ENCODE measurements at places on chromosomes 7 and 10.

DNA sequence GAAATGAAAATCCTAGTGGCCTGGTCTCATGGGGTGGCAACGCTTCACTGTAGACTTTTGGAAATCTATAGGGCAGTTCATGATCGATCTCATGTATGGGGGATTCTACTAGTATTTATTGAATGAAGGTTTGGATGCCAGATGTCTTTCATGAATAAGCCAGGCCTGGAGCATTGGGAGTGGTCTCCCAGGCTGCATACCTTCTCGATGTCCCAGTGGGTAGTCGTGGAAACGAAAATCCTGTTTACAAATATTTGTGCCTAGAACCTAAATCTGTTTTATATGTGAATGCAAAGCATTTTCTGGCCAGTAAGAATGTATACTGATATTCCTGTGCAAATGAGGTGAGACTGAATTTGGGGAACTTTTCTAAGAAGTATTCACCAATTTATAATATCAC, 105.0 kb upstream of the C1QL3 start:
- no peak for DNase-seq

GRCh38 chr10:108180878-108181277, 1016.4 kb upstream of the SORCS1 start:
- DNase-seq, result no peak

- no peak for DNase-seq
These were observed 325.2 kb downstream of the WDR37 start for GRCh38 chr10:1381339-1381738.

GRCh38 chr10:6174201-6174874, 28.4 kb upstream of the PFKFB3 start:
- DNase-seq, result no peak

DNA sequence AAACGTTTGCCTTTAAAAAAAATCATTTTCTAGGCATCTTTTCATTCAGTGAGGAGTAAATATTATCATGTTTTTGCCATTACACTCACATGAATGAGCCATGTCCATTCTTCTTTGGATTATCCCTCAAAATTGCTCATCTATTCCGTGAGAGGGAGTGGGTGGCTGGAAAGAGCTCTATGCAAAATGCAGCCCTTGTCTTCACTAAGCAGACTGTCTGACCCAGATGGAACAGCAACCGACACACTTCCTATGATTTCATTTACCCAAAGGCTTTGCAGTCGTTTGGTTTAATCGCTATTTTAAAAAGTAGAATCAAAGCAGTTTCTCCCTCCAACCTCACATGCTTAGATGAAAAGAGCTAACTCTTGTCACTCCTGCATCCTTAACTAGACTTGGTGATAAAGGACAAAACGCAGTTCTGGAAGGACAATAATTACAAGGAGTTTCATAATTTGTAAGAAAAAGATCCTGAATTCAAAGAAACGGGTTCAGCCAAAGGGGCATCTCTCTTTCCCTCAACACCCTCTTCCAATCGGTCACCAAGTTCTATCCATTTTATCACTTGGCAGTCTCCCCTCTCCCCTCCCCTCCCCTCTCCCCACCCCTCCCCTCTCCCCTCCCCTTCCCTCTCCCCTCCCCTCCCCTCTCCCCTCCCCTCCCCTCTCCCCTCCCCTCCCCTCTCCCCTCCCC, 198.1 kb upstream of the STK17A start:
- DNase-seq, result no peak

GRCh38 chr7:29564496-29565223, 1.0 kb downstream of the PRR15 start:
- DNase-seq, result no peak

GRCh38 chr10:77552252-77552651, 85.4 kb downstream of the KCNMA1 start:
- DNase-seq, result no peak

- DNase-seq, result no peak
These were observed 224.3 kb downstream of the TWIST1 start for GRCh38 chr7:18893156-18893555.

DNA sequence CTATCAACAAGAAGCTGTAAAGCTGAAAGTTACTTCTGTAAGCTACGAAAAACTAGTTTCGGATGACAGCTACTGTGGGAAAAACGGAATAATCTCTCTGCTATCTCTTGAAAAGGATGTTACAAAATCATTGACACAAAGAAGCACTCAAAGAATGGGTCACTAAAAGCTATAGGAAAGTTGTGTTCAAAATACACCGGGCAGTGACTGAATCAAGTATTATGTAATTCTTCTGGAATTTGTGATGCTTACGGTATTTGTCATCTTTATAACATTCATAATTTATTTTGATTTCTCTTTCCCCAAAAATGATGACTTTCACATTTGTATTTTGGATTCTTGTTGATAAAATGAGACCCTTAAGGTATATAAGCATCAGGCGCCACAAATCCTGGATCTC, 112.1 kb upstream of the KLF6 start:
- DNase-seq, result no peak

DNA sequence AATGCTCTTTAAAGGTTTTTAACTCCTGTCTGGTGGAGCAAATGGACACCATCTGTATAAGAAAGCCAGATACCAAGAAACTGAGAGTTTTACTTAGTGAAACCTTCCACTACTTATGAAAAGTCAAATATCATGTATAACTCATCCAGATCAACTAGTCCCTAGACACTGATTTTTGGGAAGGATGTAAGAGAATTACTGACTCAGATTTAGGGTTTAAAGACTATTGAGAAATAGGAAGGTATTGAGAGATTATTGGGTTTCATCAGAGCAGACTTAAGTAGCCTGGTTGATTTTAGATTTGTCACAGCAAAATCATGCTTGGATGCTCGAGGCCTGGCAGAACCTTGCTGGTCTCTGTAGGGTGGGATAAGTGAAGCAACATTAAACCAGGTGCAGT, 3.1 kb downstream of the CSTF2T start:
- DNase-seq, result no peak

DNA sequence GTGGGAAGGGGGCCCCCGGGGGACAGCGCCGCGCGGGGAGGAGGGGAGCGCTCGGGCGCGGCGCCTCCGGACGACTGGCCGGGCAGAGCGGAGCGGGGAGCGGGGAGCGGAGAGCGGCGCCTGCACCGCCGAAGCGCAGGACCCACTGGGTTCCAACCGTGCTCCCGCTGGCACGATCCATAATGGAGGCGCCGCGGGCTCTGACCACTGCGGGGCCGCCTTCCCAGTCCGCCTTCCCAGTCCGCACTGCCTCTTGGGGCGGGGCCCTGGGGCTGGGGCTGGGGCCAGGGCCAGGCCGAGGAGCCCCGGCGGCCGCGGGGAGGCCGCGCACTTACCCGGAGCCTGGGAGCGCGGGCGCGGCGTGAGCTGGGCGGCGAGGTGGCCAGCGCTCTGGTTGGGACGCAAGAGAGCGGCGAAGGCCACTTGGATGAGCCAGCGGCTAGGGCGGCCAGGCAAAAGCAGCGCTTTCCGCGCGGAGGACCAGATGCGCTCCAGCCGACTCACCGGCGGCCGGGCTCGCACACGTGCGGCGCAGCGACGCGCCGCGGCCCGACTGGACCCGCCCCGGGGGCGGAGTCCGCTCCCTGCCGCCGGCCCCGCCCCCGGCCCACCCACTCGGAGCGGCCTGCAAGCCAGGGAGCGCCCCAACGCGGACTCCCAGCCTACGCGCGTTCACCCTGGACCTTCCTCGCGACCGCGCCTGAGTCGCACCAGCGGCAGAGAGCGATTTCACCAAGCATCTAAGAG, at the start of gene PUS7:
TSS of gene PUS7 (minus strand) at position 555 of the 747 bp plus-strand sequence. CDS start 13,759 bp downstream, outside the sequence.
- DNase-seq, result peak; percentile 92

DNA sequence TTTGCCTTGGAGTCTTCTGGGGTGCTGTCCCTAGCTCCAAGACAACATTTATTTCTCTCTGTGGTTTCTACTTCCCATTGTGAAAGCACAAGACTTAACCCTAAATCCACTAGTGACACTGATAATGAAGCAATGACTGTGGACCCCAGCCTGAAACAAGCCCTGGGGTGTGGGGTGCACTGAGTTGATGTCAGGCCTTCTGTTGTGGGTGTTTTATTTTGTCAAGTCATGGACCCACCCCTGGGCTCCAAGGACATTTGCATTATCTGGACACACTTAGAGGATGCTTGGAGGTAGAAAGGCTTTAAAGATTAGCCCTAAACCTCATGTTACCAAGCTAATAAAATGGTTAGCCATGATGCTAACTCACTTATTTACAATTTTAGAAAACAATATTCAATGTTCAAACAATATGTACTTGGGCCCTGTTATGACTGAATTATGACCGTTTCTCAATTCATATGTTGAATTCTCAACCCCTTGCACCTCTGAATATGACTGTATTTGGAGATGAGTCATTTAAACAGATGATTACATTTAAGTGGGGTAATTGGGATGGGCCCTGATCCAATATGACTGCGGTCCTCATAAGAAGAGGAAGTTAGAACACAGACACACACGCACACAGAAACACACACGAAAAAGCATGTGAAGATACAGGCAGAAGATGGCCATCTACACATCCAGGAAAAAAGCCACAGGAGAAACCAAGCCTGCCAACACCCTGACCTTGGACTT, 137.2 kb upstream of the IGFBP3 start:
- no peak for DNase-seq

DNA sequence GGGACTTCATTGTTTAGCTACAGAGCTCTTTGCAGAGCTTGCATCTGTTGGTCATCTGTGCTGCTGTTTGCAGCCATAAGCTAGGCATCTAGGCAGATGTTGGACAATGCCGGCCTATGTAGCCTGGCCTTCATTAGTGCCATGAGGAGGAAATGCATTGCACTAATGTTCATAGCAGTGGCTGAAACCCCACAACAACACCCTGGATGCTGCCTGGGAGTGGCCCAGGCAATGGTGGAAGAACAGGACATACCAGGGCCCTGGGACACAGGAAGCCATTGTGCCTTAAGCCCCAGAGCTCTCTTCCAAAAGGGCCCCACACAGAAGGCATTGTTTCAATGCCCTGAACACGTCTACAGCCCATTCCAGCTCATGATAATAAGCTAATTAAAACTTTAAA, 131.5 kb upstream of the LYZL1 start:
- DNase-seq, result no peak

DNA sequence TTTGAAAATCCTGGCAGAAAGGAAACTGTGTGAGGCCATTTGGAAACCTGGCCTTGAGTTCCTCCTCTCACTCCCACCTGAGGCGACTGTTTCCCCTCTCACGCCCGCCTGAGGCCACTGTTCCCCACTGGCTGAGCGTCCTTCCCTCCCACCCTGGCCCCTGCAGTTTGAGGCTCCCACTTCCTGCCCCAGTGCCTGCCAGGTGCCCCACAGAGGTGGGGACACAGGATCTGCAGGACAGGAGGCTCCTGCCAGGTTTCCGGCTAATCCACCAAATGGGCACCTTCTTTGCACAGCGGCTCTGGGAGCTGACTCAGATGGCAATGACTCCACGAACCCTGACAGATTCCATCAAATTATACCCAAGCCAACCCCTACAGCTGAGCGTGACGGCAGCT, 24.3 kb upstream of the LARP4B start:
- no peak for DNase-seq

- peak; percentile 42 for DNase-seq
These were observed 170.9 kb upstream of the SMIM30 start for GRCh38 chr7:113289140-113289740.

GRCh38 chr10:28587970-28588290, 55.0 kb downstream of the WAC start:
- no peak for DNase-seq

DNA sequence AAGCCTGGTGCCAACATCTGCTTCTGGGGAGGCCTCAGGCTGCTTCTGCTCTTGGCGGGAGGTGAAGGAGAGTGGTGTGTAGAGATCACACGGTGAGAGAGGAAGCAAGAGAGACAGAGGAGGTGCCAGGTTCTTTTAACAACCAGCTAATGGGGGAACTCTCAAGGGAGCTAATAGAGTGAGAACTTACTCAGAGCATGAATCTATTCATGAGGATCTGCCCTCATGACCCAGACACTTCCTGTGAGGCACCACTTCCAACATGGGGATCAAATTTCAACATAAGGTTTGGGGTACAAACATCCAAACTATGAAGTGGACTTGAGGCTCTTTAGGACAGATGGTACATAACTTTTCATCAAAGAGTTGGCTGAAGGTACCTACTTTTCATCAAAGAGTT, 5.1 kb upstream of the ZNF32 start:
- no peak for DNase-seq

DNA sequence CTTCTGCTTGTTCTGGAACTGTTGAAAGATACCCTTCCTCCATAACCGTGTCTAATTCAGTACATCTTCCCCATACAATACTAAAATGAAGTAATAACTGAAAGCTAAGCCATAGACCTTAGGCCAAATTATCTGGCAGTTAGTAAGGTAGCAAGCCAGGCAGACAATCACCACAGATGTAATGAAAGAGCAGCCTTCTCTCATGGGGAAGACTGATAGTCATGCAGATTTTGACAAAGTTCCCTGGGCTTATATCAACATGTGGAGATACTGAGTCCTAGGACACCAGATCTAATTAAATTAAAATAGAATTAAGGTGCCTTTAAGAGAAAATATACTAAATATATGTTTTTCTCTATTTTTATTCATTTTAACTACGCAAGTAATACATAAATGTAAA, 61.5 kb downstream of the PON1 start:
- no peak for DNase-seq

DNA sequence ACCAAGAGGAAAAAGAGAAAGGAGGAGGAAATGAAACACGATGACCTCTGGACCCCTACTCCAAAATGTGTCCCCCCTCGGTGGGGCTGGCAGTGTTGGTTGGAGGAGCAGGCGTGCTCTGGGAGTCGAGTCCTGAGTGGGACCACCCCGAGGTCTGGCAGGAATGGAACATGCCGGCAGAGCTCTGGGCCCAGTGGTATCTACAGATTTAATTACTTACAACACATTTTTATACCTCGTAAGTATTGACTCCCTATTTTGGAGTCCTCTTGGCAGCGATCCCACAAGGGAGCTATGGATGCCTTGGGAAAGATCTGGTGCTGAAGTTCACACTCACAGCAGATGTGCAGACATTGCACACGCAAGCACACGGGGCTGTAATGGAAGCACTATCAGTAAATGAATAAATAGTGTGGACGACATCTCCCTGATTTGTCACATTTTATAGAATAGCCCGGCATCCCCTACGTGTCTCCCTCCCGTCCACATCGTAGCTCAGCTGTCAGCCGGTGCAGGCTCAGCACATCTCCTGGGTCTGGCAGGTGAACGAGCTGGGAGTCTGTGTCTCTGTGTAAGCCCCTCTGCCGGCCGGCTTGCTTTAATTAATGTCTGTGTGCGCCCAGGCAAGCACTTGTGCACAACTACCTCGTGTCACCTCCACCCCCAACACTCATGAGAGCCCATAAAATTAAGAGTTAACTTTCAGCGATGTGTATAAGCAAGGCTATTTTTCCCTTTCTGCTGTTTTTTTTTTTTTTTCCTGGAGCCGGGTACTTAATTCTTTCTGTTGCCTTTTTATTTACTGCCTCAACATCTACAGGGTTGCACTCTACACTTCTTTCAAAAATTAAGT, 603.2 kb downstream of the LRMDA start:
- no peak for DNase-seq

DNA sequence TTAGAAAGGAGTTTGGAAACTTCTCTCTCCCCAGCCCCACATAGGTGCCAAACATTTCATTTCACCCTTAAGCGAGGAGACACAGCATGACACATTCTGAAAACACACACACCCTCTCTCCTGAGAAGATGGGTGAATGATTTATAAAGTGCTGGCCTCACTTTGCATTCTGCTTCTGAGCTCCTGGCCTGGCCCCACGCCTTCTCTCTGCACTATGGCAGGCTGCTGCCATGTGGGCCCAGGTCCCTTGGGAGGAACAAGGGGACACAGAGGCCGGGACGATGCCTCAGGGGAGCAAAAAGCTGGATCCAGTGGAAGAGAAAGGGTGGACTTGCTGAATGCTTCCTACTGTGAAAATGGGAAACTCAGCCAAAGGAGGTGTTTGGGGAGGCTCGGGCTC, 56.0 kb downstream of the CPXM2 start:
- no peak for DNase-seq

- DNase-seq, result no peak
These were observed 736.6 kb downstream of the AUTS2 start for GRCh38 chr7:70334871-70335270.
